ENCODE measurements at places on chromosomes 2 and 18.

- DNase-seq = peak; percentile 55
These were observed 276.2 kb downstream of the ZNF521 start for GRCh38 chr18:25075783-25076182.

DNA sequence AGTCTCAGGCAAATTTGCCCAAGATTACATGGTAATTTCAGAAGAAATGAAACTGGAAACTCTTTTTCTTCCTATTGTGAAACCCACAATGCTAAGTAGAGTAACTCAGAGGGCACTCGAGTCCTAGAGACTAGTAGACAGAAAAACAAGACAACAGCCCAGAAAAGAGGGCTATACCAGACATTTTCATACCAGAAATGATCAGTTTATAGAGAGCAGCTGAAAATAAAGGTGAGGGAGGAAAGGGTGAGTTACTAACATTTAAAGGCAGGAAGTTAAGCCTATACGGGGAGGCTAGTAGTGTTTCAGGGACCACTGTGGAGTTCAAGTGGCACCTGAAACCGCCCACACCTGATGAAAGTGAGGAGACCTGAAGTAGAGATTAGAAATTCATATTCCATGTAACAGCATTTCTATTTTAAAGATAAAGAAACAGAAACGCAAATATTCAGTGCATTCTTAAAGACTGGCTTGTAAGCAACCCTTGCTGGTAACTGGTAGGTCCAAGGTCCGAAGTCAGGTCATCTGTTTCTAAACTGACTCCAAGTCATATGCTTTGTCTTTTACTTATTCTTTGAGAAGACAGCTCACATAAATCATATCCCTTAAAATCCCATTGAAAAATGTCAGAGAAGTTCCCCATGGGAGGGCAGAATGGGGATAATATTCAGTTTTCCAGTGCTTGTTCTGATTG lies 145.1 kb upstream of the ITGB6 start:
- DNase-seq = no peak

GRCh38 chr2:222239091-222239490 lies 59.7 kb downstream of the PAX3 start:
- no peak for DNase-seq

GRCh38 chr18:47929681-47930198 lies 719 bp downstream of the SMAD2 start:
- DNase-seq = peak; percentile 7

DNA sequence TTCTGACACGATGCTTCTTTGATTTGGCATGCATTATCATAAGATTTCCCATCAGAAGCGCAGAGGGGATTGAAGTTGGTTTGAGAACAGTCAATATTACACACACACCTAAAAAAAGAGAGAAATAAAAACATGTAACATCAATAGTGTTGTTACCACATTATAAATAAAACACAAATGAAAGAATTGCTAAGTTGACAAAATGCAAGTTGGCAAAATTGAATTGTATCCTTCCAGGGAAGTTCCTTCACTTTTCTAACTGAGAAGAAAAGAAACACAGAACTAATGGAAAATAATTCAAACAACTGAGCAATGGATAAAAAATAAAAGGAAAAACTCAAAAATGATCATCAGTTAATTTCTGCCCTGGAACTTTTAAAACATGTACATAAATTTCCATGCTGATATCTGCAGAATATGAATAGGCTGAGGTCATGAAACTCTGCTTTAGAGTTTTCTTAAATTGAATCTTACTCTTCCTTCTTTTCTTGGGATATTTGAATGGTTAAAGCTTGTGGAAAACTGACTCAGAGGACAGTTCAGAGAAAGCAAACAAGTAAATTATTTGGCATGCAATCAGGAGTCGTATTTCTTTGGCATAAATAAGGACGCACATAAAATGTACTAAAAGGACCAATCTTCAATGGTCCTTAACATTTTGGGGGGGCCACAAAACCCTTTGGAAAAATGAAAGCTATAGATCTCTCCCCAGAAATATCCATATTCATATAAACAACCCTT lies 152.4 kb upstream of the CAVIN2 start:
- no peak for DNase-seq

DNA sequence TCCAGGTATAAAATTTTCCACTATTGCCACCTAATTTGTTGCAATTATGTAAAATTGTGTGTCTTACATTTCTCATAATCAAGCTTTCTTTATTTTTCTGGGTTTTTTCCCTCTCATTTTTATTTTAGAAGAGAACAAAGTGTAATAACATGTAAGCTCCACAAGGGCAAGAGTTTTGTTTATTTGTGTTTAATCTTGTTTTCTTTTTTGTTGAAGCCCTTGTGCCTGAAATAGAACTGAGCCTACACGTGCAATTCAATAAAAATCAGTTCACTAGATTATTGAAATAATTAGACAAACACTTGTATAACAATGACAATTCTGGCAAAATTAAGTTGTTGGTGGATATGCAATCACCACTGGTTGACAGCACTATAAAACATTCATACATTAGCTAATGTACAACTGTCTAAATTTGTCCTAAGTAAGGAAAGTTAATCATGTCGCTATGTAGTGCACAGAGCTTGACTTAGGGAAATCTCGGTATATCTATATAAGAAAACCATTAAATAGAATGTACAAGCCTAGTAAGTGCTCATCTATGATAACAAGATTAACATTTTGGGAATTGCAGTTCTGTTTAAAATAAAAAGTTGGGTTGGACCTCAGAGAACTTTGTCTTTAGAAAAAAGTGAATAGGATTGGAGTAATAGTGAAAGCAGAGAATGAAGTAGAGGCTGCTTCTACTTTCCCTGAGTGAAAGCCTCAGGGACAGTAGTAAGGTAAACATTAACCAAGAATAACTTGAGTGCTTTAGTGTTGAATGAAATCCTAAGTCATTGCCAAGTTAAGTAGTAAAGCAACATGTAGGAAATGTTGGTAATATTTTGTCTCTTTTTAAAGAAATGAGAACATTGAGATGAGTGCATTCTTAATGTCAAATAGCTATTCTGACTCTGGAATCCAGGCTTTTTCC lies 37.4 kb upstream of the NOL4 start:
- DNase-seq = no peak

GRCh38 chr2:153488072-153488471 lies 9.5 kb upstream of the RPRM start:
- no peak for DNase-seq

- peak; percentile 71 for DNase-seq
These were observed 147.3 kb upstream of the DLX2 start for GRCh38 chr2:172249986-172250385.

- DNase-seq = no peak
These were observed 41.5 kb downstream of the SRSF7 start for GRCh38 chr2:38709567-38710194.

- no peak for DNase-seq
These were observed 4.9 kb downstream of the GPR55 start for GRCh38 chr2:230920167-230920566.

DNA sequence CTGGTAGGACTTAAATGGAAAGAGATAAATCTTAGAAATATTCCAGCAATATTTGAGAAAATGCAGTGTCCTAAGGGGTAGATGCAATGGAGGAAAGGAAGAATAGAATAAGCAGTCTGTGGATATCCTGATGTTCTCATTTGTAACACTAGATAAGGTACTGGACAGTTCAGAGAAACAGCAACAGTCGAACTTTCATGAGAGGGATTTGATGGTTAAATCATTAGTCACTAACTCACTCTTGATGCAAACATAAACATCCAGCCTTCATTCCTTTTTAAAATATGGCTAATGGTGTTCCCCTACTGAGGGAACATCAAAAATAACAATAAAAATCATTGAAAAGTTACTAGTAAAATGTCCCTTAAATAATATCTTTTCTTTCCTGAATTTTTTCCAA lies 211.4 kb upstream of the SLC39A10 start:
- no peak for DNase-seq

DNA sequence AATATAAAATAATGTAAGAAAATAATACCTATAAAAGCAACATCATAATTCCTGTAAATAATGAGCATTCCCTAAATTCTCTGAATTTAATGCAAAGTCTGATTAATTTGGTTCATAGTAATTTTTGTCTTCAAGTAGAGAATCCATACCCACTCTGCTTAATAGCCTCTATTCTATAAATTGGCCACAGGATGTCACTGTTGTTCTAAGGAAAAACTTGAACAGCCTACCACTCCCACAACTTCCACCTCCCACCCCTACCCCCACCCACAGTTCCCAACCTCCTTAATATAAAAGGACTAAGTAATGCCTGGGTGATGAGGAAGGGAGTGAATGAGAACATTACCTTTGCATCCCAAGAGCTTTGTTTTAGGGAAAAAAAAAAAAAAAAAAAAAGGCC lies 27.2 kb upstream of the BBS5 start:
- peak; percentile 44 for DNase-seq

DNA sequence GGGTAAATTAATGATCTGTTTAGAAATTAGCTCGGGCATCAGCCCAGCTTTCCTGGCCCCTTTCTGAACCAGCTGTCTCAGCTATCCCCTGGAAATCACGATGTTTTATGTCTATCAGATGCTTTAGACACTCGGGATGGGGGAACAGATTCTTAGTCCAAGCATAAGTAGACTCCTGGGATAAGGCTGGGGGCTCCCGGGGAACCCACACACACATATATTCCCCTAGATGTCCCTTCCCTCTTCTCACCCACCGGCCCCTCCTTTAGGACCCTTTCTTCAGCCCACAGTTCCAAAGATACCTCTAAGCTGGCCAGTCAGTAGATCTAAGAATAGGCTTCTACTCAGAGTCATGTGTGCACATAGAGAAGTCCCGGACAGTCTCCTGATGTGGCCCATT lies 151.5 kb upstream of the COPS8 start:
- no peak for DNase-seq

DNA sequence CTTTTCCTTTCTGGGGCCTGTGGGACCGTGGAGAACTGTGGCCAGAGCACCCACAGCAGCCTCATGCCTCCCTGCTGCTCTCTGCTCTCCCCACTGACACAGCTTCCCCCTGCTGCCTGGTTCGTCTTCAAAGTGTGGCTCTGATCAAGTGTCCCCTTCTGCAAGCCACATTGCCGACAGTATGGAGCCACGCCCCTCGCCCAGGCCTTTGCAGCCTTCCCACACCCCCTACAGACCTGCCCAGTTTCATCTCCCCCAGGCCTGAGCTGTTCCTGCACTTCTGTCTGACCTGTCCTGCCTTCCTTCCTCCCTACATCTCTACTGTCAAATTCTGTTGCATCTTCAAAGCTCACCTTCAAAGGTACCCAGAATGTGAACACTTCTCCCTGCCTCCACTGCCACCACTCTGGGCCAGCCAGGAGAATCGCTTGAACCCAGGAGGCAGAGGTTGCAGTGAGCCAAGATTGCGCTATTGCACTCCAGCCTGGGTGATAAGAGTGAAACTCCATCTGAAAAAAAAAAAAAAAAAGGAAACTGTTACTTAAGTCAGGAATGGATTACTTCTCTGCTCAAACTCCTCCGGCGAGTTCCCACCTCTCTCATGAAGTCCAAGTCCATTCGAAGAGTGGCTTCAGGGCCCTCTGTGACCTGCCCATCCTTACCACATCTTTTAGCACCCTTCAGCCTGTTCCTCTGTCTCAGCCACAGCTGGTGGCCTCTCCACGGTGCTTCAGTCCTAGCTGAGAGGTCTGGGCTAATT lies 29.0 kb upstream of the CATIP start:
- no peak for DNase-seq

DNA sequence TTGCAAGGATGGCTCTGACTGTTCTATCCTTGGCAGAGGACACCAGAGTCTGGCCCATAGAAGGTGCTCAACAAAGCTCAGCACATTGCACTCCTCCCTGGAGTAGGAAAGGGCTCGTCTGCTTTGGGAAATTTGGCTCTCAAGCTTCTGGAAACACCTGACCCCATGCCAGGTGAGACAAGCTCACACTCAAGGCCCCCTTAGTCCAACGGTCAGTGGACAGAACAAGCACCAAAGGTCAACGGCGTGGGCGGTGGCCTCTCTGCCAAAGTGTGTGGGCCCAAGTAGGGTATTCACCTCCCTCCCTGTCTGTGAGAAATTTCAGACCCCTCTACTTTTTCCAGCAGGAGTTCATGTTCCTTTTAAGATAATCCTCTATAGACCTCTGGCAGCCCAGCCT lies 2.0 kb upstream of the STEAP3 start:
- no peak for DNase-seq

DNA sequence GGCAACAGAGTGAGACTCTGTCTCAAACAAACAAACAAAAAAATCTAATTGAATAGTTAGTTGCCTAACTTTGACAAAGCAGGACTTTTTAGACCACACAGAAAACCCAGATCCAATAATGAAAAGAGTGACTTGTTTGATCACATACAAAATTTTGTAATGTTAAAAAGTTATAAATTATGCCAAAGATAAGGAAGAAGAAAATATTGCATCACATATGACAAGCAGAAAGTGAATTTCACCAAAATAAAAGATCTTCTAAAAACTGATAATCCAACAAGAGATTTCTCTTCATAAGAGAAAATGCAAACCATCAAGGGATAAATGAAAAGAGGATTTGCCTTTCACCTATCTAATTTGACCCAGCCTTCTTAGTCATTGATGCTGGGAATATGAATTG lies 2.8 kb upstream of the RMP24 start:
- DNase-seq = no peak

DNA sequence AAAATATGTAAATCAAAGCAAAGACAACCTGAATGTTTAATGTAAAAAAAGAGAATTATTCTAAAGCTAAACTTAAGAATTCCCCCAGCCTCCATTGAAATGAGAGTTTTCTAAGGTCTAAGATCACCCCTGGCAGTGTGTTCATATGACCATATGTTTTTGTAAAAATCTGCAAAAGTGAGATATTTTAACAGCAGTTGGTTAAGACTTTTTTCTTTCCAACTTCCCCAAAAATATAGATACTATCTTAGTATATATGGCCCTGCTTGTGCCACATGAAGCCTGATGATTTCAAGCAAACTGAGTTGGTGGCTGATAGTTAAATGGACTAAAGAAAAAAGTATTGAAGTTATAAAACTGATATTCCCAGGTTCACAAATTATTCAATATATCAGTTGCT lies 35.4 kb downstream of the ZNF804A start:
- no peak for DNase-seq

- no peak for DNase-seq
These were observed 1027.2 kb upstream of the ACVR2A start for GRCh38 chr2:146817613-146818012.

DNA sequence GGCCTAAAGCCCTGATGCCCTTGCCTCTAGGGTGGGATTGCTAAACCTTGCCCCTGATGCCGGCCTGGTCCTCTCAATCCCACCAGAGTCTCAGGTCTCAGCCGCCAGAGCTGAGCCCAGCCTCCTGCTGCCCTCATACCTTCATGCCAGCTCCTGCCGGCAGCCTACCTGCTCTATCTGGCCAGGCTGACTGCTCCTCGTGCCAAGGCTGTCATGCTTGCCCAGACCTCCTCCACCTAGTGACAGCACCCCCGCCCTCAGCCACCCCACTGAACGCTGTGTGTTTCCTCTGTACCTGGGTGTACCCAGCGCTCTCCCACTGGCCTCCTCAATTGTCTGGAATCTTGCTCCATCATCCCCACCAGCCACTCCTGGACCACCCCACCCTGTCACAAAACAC lies 120.1 kb downstream of the CACNB4 start:
- no peak for DNase-seq

- no peak for DNase-seq
These were observed 42.1 kb downstream of the SRBD1 start for GRCh38 chr2:45568935-45569334.

GRCh38 chr2:165905269-165905668 lies 48.3 kb downstream of the TTC21B start:
- DNase-seq = no peak

- DNase-seq = peak; percentile 91
These were observed 5.0 kb upstream of the TET3 start for GRCh38 chr2:73979686-73980085.

- DNase-seq = no peak
These were observed 43.3 kb downstream of the KCNH7 start for GRCh38 chr2:162795312-162795711.

- DNase-seq = no peak
These were observed 13.6 kb upstream of the CXCR4 start for GRCh38 chr2:136131484-136131960.

All from AG08395 (cell line).